ENCODE measurements at places on chromosomes 7 and 10.

DNA sequence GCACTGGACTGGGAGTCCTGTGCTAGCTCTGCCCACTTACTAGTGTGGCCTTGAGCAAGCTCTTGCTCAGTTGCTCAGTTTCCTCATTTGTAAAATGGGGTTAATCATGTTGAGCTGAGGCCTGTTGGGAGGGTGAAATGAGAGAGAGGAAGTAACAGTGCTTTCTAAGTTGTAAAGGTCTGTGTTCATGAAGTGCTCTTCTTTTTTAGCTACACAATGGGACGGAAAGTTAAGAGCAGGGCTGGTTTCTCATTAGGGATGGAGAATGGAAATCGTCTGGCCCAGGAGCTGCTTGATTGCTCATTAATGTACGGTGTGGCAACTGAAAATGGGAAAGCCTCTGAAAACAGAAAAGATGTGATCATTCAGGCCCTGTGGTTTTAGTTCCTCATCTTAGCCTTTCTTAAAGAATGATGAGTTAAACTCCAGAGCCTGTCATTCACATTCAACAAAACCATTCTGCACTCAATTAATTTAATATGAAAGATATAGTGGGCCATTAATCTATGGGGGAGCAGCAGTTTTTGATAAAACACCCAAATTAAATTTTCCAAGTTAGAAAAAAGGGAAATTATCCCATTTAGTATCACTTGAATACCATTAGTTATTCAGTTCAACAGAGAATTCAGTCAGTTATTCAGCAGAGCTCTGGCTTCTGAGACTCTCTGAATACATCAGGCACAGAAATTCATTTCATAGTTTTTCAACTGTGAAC is 60.5 kb downstream of the SH2D4B start:
- DNase-seq, result no peak

DNA sequence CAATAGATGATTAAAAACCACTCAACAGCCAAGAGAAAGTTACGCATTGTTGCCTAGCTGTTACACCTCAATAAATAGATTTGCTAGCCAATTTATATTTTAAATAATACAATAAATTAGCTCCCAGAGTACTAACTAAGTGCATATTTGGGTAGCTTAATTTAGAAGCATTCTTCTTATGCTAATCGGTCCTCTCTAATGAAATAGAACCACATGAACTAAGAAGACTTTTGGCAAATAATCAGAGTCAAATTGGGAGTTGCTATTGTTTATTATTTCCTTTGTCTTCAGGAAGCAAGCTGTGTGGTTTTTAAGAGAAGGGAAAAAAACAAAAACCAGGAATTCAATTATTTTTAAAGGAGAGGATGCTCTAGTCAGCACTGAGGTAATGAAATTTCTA is 49.0 kb upstream of the TRIL start:
- no peak for DNase-seq

DNA sequence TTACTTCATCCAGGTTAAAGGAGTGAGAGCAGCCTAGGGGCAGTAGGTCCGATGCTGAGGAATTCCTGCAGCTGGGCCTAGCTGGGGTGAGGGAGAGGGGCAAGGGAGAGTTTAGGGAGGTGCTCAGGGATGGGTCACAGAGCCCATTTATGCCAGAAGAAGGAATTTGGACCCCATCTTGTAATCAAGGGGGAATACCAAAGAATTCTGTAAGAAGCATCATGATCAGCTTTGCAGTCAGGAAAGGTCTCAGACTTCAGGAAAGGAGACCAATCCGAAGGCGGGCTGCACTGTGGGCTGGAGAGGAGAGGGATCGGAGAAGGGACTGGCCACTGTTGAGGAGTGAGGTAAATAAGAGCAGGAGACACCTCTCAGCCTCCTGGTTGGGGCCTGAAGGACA is 566.6 kb upstream of the MGMT start:
- DNase-seq, result no peak

GRCh38 chr7:43735802-43736603 is 6.7 kb upstream of the COA1 start:
- no peak for DNase-seq

GRCh38 chr10:70296406-70296899 is 12.6 kb upstream of the NPFFR1 start:
- DNase-seq, result no peak

- DNase-seq, result no peak
Observed at GRCh38 chr7:37532636-37533035, 84.0 kb upstream of the ELMO1 start.
